ENCODE measurements at places on chromosomes 1 and 21.

DNA sequence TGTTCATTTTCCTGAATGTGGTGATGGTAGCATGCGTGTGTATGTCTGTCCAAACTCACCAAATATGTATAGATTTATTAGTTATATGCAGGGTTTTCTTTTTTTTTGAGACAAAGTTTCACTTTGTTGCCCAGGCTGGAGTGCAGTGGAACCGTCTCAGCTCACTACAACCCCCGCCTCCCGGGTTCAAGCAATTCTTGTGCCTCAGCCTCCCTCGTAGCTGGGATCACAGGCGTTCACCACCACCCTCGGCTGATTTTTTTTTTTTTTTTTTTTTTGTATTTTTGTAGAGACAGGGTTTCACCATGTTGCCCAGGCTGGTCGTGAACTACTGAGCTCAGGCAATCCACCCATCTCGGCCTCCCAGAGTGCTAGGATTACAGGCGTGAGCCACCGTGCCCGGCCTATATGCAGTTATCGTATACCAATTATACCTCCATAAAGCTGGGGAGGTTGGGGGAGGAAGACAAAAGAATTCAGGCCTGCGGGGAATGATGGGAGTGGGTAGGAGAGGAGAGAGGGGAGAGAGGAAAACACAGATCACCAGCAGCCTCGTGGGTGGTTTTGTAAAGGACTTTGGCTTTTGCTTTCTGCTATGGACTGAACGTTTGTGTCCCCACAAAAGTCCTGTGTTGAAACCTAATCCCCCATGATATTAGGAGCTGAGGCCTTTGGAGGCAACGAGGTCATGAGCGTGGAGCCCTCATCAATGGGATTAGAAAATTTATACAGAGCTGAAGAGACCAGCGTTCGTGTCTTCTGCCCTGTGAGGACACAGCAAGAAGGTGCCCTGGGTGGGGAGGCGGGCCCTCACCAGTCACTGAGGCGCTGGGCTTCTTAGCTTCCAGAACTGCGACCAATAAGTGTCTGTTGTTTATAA is 4.4 kb upstream of the HNRNPU start:
- H3K27me3 ChIP-seq, result no peaks in the 10 kb centered on the region
- H3K27ac ChIP-seq, result no peak overlapping the region
- H3K36me3 ChIP-seq, result no peaks in the 10 kb centered on the region
- H3K4me3 ChIP-seq, result no peak overlapping the region

DNA sequence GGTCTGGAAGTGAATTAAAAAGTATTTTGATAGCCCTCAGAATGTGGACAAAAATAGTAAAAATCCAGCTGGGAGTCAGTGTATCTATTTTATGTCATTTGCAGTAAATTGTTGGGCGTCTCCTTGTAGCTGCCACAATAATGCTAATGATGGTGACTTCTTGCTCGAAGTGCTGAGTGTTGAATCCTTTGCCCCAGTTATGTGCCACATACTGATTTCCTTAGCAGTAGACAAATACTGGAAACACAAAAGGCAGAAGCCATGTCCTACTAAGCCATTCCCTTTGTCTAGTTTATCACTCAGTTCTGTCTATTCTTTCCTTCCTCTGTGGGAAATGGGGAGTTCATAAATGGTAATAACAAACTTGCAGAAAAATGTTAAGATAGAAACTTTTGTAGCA is 70.7 kb upstream of the CXADR start:
- no peaks in the 10 kb centered on the region for H3K36me3 ChIP-seq
- H3K27me3 ChIP-seq, result no peaks in the 10 kb centered on the region
- H3K4me3 ChIP-seq, result no peak overlapping the region
- H3K4me1 ChIP-seq, result no peaks in the 10 kb centered on the region
- no peak for DNase-seq

GRCh38 chr1:160578175-160578524 is 1.1 kb downstream of the CD84 start:
- DNase-seq, result no peak
- peaks cover 31% of the 10 kb centered on the region for H3K4me1 ChIP-seq
- H3K36me3 ChIP-seq, result no peaks in the 10 kb centered on the region
- peak overlapping the region; percentile 89 for H3K27ac ChIP-seq

DNA sequence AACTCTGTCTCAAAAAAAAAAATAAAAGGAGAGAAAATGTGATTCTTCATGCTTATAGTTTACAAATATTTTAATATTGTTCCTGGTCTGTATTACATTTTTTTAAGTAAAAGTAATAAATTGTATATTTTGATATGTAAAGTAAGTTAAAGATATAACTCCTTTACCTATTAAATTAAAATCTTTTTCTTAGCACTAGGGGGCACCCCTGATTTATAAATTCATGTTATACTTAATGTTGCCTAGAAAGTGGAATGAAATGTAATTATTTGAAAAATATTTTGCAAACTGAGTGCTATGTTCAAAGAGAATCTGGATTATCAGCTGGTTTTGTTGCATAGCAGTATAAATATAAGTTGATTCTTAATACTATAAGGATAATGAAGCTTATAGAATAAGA is 49.2 kb downstream of the RALGPS2 start:
- no peak overlapping the region for H3K4me3 ChIP-seq
- H3K27ac ChIP-seq, result no peak overlapping the region
- DNase-seq, result peak; percentile 57
- H3K36me3 ChIP-seq, result no peaks in the 10 kb centered on the region

GRCh38 chr1:228350831-228351781 is 55.5 kb downstream of the TRIM11 start:
- peaks cover 16% of the 10 kb centered on the region for H3K36me3 ChIP-seq
- no peak overlapping the region for H3K27ac ChIP-seq
- H3K27me3 ChIP-seq, result no peaks in the 10 kb centered on the region
- no peaks in the 10 kb centered on the region for H3K4me1 ChIP-seq

- no peaks in the 10 kb centered on the region for H3K36me3 ChIP-seq
- H3K4me3 ChIP-seq, result no peak overlapping the region
- H3K27me3 ChIP-seq, result no peaks in the 10 kb centered on the region
- no peak for DNase-seq
- no peak overlapping the region for H3K27ac ChIP-seq
- no peaks in the 10 kb centered on the region for H3K4me1 ChIP-seq
These were observed 30.5 kb downstream of the SLC30A1 start for GRCh38 chr1:211548321-211549091.

DNA sequence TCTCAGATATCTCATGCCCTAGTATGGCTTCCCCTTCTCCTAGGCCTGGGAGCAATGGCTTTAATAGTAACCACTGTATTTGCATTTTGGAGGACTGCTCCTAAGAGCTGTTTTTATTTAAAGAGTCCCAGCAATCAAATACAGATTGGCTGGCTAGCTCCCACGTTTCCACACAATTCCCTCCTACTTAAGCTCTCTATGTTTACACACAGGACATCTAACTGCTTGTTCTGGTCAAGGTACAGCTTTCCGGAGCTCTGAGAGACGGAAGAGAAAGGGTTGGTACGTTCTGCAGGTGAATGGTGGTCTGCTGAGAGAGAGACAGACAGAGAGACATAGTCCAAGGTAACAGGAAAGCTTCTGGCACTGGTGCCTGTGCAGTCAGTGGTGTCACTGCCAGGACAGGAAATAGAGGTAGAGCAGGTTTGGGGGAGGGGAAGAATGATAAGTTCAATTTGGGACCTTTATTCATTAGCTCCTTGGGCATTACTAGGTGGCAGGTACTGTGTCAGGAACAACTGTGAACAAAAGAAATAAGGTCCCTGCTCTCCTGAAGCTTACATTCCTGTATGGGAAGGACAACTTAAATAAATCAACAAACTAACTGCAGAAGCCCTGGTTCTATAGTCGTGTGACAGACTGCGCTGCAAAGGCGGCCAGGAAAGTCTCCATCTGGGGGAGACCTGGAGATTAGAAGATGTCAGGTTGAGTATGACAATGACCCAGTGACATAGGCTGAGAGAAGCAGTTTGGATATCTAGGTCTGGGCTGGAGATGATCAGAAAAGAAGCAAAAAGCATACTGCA is 1.2 kb upstream of the SLC25A33 start:
- H3K36me3 ChIP-seq, result no peaks in the 10 kb centered on the region
- H3K4me3 ChIP-seq, result no peak overlapping the region
- no peak overlapping the region for H3K27ac ChIP-seq
- DNase-seq, result no peak
